ENCODE measurements at places on chromosomes 5 and 9.
A peak's percentile ranks its signal among the peaks of the same experiment; 100 is the strongest.

GRCh38 chr5:35835796-35836742 lies 20.6 kb upstream of the IL7R start:
- DNase-seq = no peak

DNA sequence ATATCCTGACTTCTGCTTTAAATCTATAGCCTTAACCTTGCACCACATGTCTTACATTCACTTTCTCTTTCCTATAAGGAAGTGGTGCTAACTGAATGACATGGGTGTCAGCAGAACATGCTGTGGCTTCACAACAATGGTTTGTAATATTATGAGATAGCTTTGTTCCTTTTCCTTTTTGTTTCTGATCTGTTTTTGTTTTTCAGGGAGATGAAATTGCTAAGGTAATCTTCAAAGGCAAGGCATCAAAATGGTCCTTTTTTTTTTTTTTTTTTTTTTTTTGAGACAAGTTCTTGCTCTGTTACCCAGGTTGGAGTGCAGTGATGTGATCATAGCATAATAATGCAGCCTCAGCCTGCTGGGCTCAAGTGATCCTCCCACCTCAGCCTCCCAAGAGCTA lies 53.6 kb upstream of the RANBP6 start:
- no peak for DNase-seq

DNA sequence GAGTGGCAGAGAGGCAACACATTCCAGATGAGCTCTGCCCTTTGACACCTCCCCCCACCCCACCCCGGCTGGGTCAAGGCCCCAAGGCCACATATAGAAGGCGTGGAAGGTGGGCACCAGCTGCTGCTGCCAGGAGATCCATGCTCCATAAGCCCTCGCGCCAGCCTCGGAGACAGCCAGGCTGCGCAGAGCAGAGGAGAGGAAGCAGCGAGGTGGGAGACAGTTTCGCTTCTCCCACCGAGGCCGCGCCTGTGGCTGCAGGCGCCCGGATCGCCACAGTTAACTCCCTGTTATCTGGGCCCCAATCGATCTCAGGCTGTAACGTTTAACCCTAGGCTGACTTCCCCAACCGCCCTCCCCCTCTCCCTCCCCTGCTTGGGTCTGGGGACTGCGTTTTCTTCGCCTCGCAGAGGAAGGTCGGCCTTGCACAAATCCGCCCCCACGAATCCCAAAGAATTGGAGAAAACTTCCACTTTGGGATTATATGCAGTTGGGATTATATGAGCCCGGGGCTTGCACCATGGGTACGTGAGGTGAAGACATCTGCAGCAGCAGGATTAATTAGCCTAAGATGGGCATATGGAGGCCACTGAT lies 1.1 kb upstream of the CXXC5 start:
- no peak for DNase-seq

- DNase-seq = no peak
Measured at GRCh38 chr5:145806923-145807322, 28.2 kb downstream of the PRELID2 start.

DNA sequence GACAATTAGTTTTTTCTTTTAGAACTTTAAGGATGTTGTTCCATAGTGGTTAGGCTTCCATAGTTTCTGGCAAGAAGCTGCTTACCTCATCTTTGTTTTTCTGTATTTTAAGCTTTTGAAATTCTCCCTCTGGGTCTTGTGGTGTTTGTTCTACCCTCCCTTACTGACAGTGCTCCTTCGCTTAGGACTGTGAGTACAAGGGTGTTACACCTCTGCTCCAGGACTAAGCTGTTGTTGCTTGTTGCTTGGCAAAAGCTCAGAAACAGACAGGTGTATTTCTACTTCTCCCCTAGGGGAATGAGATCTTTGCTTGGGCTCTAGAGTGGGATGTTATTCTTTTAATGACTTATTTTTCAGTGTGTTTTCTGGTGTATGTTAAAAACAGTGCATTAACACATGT lies 225.2 kb downstream of the WDR70 start:
- DNase-seq = no peak

DNA sequence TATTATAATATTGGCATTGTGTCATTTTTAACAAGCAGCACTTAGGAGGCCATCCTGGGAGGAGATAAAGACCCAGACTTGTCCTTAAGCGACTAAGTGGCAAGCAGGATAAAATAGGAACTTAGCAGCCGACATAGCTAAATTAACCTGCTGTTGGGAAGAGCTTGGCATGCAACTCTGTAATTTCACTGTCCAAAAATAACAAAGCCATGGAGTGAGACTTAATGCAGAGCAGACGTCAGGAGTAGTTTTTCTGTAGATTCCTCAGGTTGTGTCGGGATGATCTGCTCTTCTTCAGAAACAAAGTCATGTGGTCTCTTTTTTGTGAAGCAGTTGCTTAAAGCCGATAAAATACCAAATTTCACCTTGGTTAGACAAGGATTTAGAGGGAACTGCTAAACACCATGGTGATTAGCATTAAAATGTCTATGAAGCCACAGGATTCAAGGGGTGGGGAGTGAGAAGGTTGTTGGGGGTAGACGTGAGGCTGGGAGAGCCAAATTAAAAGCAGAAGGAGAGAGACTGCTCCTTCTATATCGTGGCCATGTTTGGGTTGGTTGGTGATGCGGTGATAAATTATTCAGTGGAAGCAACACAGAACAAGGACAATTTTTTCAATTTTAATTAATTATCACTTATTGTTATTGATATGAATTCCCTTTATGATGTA lies 303.0 kb downstream of the CSNK1G3 start:
- no peak for DNase-seq

DNA sequence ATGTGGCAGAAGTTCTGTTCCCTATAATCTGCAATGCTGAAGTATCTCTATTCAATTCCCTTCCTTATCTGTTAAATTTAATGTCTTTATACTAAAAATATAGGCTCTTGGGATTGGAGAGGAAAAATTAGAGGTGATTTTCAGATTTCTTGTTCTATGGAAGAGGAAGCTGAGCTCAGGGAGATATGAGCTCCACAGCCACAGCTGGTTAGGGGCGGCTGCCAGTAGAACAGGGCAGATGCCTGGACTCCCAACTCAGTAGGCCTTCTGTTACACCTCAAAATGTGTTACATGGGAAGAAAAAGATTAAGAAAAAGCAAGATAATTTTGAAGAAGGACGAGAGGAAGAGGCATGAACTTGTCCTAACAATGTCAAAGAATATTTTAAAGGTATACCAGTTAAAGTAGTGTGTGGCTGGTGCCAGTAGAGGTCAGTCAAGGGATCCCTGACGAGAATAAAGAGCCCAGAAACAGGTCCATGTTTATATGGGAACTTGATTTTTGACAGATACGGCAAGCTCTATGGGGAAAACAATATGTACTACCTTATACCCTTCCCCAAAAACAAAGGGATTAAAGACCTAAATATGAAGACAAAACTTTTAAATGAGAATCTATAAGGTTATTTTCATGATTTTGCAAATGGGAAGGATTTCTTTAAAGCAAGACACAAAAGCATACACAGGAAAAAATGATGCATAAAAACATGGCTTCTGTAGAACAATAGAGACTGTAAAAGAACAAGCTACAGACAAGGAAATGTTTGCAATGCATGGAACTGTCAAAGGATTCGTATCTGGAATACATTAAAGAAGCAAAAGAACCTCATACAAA lies 28.7 kb downstream of the DNAJC21 start:
- DNase-seq = peak; percentile 5

GRCh38 chr9:20713172-20713571 lies 29.1 kb downstream of the FOCAD start:
- no peak for DNase-seq

DNA sequence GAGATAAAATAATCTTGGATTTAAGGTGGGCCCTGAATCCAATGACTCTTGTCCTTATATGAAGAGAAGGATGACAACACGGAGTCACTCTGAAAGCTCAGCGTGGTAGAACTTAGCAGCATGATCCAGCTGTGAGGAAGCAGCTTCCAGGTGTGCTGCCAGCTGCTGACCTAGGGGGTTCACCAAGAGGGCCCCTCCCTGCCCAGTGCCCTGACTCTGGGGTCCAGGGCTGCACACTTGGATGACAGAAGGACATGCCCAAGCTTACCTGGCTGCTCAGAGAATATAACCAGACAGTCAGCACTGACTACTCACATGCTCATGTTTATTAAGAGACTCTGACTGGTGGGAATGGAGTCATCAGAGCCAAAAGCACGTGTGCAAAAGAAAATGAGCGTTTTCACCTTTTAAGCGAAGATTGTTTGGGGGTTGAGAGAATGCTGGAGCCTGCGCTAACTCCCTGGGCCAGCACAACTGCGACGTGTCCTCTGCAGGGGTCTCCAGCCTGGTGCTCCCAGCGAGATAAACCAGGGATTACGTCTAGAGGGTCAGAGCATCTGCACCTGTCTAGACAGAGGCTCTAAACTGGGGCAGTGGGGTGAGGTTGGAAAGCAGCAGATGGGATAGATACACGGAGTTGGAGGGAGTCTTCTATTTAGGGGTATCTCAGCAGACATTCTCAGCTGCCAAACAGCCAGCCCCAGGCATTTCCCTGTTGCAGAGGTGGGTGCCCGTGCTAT lies 41.3 kb downstream of the ROPN1L start:
- DNase-seq = no peak

DNA sequence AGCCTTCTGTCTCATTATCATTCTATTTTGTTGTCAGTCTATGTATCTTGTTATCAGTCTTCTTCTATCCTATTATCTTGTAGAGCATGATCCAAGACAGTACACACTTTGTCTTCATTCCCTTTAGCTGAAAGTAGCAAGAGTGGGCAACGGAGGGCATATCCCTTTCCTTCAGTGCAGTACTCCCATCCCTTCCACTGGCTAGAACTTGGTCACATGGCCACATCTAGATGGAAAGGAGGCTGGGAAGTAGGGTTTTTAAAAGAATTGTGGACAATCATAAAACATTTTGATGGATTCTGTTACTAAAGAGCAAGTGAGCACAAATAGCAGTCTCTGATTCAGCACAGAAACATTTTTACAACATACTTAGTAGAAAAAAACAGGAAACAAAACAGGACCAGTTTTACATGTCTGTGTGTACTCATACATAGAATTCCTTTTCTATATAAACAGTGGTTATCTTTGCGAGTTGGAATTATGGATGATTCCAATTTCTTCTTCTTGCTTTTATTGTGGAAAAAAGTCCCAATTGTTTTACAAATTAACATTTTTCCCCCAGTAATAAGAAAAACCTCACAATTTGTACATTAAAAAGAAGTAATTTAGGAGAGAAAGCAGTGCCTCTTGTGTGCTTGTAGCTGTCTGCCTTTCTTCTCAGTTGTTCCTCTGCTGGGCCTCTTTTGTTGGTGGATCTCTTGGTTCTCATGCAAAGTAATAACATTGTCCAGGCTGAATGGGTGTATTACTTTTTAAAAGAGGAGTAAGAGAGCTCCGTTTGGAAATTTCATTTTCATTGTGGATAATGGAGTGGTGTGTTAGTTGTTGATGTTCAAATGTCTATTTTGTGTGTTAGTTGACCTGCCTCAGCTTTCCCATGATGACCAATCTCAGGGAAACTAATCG lies 410.9 kb upstream of the TRPC7 start:
- DNase-seq = no peak

GRCh38 chr9:6184749-6185645 lies 30.6 kb upstream of the IL33 start:
- no peak for DNase-seq

- no peak for DNase-seq
Measured at GRCh38 chr5:154679501-154679900, 75.7 kb upstream of the LARP1 start.

DNA sequence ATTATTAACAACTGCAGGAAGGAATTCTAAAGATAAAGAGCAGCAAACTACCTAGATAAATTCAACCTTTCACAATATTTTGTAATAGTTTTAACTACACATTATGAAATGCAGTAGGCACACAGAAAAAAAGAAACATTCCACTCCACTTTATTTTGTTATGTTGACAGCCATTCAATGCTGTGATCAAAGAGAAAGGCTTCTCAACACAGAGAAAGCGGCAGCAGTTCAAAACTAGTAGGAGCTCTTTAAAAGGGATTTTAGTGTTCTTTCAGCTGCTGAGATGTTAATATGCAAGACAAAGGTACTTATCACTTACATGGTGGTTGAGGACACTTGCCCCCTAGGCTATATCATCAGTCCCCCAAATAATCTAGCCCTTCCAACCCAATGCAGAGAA lies 11.6 kb downstream of the CEMIP2 start:
- no peak for DNase-seq

DNA sequence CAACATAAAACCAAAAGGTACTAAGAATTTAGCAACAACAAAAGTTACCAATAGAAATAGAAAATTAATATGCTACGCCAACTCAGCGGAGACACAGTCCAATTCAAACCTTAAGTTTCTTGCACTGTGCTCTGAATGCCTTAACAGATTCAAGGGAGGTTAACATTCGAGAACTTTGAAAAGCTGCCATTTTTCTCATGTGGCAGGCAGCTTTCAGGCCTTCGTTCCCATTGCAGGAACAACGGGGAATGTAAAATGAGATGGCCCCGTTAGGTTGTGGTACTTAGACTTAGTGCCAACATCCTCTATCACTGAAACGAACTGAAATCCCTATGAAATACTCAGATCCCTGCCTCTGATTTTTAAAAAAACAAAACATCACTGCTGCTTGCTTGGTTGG lies 22.4 kb downstream of the FNBP1 start:
- DNase-seq = no peak

GRCh38 chr5:9046756-9047481 lies 499.0 kb downstream of the SEMA5A start:
- DNase-seq = no peak

DNA sequence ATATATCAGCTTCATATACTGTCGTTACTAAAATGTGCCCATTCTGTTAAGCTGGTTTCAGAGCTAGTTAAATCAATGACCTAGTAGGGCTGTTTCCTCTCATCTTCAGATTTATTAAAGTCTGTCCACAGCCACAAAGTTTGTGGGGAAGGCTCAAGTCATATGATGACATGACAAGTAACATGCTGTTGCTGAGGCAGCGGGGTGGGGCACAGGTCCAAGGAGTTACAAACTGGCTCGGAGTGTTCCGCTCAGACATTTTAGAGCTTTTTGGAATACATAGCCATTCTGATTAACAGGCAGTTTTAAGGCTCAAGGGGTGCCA lies 2.7 kb upstream of the ANP32B start:
- DNase-seq = no peak

DNA sequence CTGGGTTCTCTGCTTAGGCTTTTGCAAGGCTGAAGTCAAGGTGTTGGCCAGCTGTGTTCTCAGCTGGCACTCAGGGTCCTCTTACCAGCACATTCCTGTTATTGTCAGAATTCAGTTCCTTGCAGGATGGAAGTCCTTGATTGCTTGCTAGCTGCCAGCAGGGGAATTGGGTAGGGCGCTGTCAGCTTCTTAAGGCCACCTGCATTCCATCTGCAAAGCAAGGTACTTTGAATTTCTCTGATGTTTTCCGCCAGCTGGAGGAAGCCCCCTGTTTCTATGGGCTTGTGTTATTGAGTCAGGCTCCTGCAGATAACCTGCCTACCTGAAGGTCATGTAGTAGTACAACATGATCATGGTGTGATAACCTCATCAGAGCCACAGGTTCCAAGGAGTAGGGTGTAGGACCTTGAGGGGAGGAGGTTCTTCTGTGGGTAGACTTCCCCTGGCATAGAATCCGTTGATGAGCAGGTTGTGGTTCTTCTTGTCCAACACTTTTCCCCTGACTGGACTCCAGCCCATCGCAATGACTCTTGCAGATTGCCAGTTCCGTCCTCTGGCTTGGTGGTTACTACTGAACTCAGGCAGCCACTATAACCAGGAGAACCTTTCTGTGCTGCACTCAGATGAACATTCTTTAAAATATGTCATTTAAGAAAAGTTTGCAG lies 6.8 kb downstream of the TENT4A start:
- no peak for DNase-seq
